Ecto neural progenitor cell (in vitro differentiated cells): ENCODE measurements at places on chromosomes 6 and 20.

DNA sequence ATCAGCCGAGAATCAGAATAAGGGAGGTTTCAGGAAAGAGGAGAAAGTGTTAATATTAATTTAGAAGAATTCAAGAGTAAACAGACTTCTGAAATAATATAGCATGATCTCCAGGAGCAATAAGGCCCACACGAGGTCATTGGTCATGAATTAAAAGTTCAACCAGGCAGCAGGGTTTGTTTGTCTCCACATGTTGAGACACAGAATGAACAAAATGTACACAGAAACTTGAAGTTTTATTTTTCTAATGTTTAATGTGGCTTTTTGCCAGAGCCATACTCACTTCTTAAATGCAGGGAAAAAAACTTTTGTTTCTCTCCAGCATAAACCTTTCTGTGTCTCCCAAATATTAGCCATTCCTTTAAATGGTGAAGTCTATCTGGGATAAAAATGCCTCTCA, 504.5 kb downstream of the HDGFL1 start:
- DNase-seq = no peak

- no peak for DNase-seq
Observed at GRCh38 chr6:7589221-7589620, 777 bp upstream of the SNRNP48 start.

- DNase-seq = no peak
Observed at GRCh38 chr6:76768556-76768955, 694.7 kb downstream of the HTR1B start.

DNA sequence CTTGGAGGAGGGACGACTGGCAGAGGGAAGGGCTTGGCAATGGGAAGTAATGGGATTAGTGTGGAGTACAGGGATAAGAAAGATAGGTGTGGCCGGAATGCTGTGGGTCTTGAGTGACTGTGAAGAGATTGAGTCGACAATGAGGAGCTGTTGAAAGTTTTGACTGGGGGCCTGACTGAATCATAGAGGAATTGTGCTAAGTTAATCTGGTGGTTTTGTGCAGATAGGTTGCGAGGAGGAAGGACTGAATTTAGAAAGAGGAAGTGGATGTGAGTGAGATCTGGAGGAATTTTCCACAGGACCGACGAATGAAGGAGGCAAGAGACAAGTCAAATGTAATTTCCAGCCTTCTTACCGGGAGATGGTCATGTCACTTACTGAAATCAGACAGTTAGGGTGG, 143.9 kb upstream of the RALGAPA2 start:
- DNase-seq = no peak

DNA sequence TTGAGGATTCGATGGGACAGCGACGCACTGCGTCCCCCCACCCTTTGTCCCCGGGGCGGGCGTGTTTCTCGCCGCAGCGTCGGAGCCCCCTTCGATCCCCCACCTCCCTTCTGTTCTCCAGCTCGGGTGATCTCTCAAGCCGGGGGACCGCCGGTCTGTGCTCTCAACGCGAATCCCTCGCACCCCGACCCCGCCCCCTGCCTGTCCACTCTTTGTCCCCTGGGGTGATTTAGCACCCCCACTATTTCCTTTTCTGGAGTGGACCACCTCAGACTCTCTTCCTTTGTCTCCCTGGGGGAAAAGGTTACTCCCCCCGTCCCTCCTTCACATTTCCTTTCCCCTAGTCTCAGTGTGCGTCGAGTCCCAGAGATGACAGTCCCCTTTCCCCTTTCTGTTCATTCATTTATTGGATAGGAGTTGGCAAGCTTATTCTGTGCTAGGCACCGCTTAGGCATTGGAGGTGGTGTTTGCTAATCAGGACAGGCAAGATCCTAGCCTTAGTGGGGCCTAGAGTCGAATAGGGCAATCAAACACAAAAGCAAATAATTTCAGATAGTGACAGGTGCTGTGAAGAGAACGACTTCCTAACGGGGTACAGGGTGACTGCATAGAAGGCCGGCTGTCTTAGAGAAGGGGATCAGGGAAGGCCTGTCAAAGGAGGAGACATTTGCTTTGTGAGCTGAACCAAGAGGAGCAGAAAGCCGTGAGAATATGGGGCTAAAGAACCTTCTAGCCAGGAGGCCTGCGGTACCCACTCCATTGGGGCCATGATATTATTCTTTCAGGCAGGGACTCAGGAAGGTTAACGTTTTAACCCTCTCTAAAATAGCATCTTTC, 741 bp downstream of the PTPN1 start:
- DNase-seq = peak; percentile 58

DNA sequence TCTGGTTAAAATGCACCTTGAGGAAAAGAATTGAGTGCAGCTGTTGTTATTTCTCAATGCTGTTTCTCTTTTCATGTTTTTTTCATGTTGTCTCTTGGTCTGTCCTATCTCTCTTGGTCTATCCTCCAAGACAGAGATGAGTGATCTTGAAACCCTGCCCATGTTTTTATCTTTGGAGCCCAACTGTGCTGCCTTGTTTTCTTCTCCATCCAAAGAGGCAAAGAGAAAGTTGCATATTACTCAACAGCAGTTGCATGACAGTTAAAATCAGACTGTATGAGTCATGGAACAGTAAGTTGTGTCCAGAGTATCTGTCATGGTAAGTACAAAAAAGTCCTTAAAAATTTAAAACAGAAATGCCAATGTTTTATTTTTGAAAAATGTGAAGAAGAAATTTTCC, 26.2 kb downstream of the BCAS1 start:
- DNase-seq = no peak

- peak; percentile 14 for DNase-seq
Observed at GRCh38 chr20:1801225-1801928, 93.8 kb upstream of the SIRPA start.

GRCh38 chr6:95723638-95724037, 146.3 kb downstream of the MANEA start:
- no peak for DNase-seq

GRCh38 chr6:38774929-38775707, 60.0 kb downstream of the DNAH8 start:
- DNase-seq = no peak

DNA sequence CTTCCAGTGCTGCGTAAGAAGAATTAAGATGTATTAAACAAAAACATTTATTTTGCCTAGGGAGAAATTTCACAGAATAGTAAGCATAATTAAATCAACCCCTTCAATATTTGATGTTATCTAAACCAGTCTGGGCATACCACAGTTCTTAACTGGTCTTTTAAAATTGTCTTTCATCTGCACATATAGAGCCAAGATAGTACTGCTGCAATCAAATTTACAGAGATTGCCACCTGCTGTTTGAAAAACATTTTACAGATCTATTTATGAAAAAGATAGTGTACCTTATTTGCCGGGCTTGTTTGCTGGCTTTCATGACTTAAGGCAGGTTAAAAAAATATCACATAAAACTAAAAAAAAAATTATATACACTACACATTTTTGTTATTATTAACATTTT, 323.2 kb downstream of the ADGRB3 start:
- DNase-seq = no peak

- no peak for DNase-seq
Observed at GRCh38 chr6:13624871-13625288, 9.7 kb downstream of the NOL7 start.
